ENCODE measurements at places on chromosomes 11 and 22. TPM values are rescaled to one million over a fixed set of nuclear protein-coding genes. Genes with fewer than 3 reads are reported as not detected.

DNA sequence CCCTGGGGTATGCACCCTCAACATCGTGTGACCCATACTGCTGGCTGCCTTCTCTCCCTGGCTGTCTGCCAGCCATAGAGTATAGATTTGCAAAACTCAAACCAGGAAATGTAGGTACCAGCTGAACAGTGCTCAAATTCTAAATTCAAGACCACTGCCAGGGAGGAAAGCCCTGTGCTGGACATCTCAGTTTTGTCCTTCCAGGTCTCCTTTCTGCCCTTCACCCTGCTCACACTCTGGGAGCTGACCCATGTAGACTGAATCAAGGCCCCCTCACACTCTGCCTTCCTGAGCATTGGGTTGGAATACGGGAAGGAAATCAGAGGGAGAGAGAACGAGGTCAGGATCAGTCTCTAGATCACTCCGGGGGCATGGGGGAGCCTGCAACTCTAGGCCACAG lies 12.4 kb upstream of the DRD2 start:
- no peak for DNase-seq

DNA sequence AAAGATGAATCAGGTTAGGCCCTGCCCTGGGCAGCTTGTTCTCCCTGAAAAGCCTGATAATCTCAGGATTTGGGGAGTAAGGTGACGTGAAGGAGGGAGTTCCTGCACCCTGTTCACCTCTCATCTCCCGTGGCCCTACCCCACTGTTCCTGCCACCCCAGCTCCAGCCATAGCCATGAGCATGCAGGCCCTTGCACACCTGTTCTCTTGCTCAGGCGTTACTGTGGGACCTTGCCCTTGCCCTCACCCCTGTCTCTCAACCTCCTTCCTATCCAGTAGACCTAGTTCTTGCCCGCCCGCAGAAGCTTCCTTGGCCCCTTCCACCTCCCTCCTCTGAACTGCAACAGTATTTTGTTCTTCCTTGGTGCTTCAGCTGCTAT lies 15.0 kb downstream of the TSKU start:
- no peak for DNase-seq

- DNase-seq: no peak
Measured at GRCh38 chr11:112590764-112591163, 330.1 kb upstream of the PLET1 start.

DNA sequence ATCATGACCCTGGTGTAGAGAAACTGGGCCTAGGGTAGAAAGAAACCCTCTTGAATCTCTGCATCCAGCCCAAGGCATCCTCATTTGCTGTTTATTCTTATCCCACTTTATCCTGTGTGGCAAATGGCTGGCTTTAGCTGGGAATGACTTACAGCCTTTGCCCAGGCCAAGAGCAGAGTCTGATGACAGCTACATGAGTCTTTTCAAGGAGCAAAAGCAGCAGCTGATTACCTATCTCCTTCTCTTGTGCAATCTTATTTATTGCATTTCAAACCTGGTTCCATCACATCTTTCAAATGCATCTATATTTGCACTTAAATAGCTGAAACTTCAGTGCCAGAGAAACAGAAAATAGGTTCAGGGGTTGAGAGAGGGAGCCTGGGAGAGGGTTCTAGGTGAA lies 26.1 kb downstream of the SYT13 start:
- no peak for DNase-seq

GRCh38 chr11:127996825-127997224 lies 590.5 kb downstream of the ETS1 start:
- DNase-seq: no peak

- peak; percentile 94 for DNase-seq
Measured at GRCh38 chr11:6927030-6927617, 898 bp downstream of the ZNF215 start.

DNA sequence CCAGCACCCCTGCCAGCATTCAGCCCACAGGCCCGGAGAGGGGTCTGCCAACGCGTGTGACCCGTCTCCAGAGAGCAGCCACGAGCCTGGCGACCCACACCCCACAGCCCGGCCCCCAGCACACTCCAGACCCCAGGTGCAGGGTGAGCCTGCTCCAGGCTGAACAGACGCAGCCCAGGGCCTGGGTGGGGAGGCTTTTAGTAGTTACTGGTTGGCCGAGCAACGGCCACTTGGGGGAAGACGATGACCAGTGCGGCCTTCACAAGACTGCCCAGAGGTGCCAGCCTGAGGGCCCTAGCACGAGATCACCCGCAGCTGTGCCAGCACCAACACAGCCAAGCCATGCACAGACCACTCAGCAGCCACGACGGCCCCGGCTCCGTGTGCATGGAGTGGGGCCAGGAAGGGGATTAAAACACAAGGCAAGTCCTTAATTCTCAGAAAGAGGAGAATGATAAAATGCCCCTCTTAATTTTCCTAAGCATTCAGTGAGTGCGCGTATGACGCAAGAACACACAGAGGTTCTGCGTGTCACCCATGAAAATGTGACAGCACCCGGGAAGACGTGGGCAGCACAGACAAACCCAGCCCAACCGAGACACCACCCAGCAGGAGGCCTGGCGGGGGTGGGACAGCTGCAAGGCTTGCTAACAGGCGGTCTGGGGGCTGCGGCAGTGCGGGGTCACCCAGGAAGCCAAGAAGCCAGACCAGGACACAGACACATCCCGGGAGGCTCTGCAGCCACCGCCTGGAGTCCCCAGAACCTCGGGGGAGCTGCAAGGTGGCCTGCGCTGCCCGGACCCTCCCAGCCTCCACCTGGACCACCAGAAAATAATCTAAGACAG lies 47.6 kb downstream of the BRD1 start:
- no peak for DNase-seq

GRCh38 chr11:45400591-45400990 lies 114.5 kb upstream of the SYT13 start:
- DNase-seq: no peak

DNA sequence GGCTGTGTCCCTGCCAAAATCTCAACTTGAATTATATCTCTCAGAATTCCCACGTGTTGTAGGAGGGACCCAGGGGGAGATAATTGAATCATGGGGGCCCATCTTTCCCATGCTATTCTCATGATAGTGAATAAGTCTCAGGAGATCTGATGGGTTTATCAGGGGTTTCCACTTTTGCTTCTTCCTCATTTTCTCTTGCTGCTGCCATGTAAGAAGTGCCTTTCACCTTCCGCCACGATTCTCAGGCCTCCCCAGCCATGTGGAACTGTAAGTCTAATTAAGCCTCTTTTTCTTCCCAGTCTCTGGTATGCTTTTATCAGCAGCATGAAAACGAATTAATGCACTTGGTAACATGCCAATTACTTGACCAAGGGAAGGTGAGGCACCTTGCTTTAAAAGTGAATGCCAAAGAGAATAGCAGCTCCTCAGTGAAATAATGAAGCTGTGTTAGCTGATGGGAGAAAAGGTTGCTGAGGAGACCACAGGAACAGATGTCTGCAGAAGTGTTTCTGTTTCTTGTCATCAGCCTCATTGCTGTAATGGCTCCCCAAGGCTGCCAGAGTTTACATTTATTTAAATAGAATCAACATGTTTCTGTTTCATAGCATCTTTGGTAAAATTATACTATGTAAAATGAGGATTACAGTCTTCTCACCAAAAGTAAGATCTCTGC lies 89.0 kb upstream of the CD44 start:
- no peak for DNase-seq

DNA sequence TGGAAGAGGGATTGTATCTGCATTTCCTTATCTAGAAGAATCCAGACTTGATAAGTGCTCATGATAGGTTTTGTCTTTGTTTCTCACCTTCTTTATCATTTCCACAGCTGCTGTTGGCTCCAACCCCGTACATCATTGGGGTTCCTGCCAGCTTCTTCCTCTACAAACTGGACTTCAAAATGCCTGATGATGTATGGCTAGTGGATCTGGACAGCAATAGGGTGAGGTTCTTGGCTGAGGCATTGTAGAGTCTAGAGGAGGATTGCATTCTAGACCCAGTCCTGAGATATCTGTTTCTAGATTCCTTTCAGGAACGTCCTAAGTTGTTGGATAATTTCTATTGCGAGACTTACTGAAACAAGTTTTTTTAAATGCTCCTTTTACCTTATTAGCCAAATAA lies 8.1 kb downstream of the MADD start:
- DNase-seq: no peak

- no peak for DNase-seq
Measured at GRCh38 chr11:118349475-118349874, 5.3 kb downstream of the CD3G start.

DNA sequence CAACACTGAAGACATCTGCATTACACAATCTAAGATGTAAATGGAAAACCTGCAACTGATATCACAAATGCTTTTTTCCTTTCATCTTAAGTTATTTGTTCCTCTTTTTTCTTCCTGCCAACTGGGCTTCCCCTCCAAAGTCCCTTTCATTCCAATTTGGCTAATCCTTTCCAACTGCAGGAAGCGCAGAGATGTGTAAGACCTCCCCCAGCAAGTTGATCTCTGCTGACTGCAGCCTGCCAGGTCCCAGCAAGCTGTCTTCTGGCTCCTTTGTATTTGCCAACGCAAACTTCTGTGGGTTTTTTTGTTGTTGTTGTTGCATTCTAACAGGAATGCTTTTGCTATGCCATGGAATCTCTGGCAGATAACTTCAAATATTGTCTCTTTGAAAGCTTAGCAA lies 38.5 kb upstream of the LRRC4C start:
- DNase-seq: no peak

GRCh38 chr11:131685906-131686305 lies 315.5 kb downstream of the NTM start:
- DNase-seq: no peak

DNA sequence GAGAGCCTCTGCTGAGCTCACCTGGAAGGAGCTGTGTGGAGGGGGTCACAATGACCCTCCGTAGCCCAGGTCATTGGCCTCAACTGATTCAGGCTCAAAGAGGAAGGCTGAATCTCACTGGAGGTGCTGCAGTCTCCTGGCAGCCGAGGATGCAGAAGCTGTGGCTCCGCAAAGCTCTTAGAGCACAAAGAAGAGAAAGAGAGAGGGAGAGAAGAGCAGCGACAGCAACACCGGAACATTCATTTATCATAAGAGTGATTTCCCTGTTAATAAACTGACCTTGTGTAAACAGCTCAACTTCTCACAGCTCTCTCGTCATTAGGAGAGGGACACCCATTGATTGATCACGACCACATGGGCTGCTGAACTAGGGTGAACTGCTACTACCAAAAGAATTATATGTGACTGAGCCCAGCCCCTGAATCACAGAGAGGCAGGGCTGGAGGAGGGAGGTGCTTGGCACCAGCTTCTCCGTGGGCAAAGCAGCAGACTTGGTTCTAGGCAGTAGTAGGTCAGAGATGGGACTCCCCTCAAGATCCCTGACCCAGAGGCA lies 281.7 kb downstream of the NXPE2 start:
- DNase-seq: no peak

DNA sequence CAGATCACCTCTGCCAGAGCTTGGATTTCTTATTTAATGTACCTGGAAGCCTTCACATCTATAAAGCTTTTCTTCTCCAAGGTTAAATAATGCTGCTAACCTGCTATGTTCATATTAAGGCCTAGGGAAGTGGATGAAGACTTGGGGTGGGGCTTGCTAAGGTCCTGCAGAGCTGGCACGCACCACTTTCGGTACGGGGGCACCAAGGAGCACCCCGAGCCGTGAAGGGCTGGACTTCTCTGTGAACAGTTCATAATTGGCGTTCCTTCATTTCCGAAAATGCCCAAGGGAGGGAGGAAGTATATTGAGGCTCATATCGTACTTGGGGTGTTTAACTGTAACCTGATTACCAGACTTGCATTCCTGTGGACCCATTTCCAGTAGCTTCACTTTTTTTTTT lies 59.6 kb downstream of the ST14 start:
- no peak for DNase-seq

- peak; percentile 67 for DNase-seq
Measured at GRCh38 chr11:3867209-3868091, 12.0 kb downstream of the STIM1 start.

GRCh38 chr11:130025371-130025770 lies 22.7 kb upstream of the PRDM10 start:
- DNase-seq: no peak

DNA sequence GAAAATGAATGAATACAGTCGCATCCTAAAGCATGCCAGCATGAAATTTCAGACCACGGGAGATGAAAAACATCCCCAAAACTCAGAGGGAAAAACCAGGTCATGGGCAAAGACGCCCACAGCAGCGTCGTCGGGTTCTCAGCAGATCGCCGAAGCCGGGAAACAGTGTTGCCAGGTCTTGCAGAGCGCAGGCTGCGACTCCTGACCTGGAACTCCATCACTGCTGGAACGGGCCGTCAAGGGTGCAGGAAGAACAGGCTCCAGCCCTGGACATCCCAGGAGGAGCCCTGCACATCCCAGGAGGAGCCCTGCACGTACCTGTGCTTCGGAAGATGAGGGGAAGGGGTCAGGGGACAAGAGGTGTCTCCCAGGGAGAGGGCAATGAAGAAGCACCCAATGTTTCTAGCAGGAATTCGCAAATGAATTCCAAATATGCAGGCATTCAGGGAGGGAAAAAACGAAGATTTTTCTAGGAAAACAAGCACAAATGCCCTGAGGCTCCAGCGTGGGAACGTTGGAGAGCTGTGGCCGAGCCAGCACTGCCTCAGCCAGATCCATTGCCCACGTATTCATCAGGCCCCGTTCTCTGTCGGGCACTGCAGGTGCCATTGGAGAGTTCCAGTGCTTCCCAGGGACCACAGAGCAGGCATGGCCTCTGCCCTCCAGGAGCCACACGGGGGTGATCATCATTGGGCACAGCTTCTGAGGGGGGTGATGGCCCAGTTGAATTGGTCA lies 1110.4 kb downstream of the BRD1 start:
- DNase-seq: no peak

GRCh38 chr22:50060441-50061140 lies 2.5 kb upstream of the TTLL8 start:
- DNase-seq: no peak

- no peak for DNase-seq
Measured at GRCh38 chr11:27416568-27417176, 53.7 kb upstream of the CCDC34 start.

- no peak for DNase-seq
Measured at GRCh38 chr22:37497062-37497599, 10.9 kb upstream of the MFNG start.

- no peak for DNase-seq
Measured at GRCh38 chr11:95831198-95831883, 41.0 kb downstream of the CEP57 start.

- DNase-seq: peak; percentile 84
Measured at GRCh38 chr11:33257897-33258630, 883 bp downstream of the HIPK3 start.

- DNase-seq: no peak
Measured at GRCh38 chr11:83252941-83253340, 33.2 kb downstream of the CCDC90B start.

The OR52A1 gene
- not detected for total RNA-seq

The DTX4 gene
- 9.4 TPM for total RNA-seq

The SCUBE2 gene
- total RNA-seq: not detected

The OR5T3 gene
- not detected for total RNA-seq

The PPFIBP2 gene
- 182 TPM for total RNA-seq

The OR4A16 gene
- not detected for total RNA-seq

The CNIH2 gene
- 3.5 TPM for total RNA-seq

The SLC22A8 gene
- total RNA-seq: not detected

The MRGPRX4 gene
- not detected for total RNA-seq

The RPL3 gene
- total RNA-seq: 2,385 TPM

The SOX6 gene
- total RNA-seq: not detected

The TIMP3 gene
- total RNA-seq: not detected

The CAT gene
- total RNA-seq: 58.3 TPM

The WNT11 gene
- not detected for total RNA-seq
